ENCODE measurements at places on chromosomes 16 and 17.

DNA sequence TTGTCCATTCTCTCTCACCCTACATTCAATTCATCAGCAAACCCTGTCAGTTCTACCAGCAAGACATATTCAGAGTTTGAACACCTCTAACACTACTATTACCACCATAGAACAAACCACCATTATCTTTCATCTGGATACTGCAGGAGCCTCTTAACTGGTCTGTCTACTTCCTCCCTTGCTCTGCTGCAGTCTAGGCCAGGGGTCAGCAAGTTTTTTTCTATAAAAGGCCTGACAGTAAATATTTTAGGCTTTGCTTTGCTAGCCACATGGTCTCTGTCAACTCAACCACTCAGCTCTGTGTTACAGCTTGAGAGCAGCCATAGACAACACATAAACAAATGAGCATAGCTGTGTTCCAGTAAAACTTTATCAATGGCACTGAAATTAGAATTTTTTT, 13.8 kb downstream of the KCTD19 start:
- DNase-seq, result no peak

DNA sequence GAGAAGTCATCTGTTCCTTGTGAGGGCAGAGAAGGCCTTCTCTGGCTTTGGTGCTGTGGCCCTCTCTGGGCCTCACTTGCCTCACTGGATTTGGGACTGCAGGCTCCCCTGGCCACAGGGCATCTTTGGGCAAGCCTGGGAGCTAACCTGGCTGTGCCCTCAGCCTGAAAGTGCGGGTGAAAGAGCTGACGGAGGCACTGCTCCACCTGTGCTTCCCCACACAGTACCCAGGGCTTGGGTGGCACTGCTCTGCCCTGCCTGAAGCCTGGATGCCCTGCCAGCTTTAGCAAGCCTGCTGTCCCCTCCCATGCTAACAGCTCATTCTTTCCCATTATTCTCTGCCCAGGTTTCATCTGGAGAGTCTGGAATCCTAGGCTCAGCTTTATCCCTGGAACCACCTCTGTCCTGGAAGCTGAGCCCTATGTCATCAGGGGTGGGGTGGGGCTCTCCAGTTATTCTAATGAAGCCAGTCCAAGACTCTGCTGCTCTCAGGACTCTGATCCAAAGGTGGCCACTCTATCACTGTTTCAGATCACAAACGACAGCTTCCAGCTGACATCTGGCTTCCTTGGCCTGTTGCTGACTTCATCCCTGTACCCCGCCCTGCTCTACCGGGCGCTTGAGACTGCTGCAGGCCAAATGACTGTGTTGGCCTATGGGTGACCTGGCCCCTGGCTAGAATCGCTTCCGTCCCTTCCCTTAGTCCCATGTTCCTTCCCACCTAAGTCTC, 29.3 kb downstream of the HIC1 start:
- no peak for DNase-seq

GRCh38 chr16:69089091-69089910, 16.2 kb upstream of the HAS3 start:
- DNase-seq, result no peak

DNA sequence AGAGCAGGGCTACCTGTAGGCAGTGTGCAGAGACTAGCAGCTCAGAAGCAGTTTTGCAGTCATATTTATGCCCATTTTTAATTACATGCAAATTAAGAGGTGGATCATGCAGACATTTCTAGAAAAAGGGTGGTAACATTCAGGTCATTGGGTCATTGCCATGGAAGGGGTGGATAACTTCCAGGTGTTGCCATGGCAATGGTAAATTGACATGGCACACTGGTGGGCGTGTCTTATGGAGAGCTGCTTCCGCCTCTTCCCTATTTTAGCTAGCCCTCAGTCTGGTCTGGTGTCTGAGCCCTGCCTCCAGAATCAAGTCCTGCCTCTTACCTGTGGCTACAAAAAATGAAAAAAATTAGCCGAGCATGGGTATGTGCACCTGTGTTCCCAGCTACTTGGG, 2.8 kb upstream of the DNAI2 start:
- DNase-seq, result no peak

GRCh38 chr16:85865-86264, 7.8 kb downstream of the MPG start:
- no peak for DNase-seq

GRCh38 chr17:74234486-74234885, 21.1 kb downstream of the TTYH2 start:
- DNase-seq, result no peak

Measured in SIG-M5 (cell line).